ENCODE measurements at places on chromosomes 1 and 21.

DNA sequence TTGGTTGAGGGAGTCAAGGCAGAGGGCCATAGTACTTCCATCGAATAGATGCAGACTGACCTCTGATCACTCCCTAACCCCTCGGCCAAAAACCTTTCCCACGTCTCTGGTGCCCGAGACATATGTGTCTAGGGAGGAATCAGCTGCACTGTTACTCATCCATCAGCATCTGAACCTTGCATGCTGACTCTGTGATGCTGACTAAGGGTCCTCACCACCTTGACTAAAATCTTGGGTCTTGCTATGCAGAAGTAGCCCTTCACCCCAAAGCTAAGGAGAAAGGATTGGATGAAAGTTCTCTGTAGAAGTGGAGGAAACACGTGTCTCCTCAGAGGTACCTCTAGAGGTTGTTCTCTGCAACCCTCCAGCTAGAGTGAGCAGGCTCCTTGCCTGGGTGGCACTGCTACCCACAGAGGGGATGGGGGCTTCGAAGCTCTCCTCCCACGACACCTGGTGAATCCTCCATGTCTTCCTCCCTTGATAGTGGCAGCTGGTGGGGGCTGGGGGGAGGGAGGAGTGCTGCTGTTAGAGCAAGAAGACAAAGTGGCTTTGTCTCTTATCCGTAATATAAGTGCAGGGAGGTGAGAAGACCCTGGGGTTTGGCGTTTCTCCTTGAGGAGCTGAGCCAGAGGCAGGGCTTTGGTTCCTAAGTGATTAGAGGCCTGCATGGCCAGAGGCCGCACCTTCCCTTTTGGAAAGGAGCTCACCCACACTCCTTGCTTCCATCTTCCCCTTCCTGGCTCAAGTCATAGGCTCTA lies 45.1 kb downstream of the ATP2B4 start:
- no peak for DNase-seq
- peaks cover 51% of the 10 kb centered on the region for H3K36me3 ChIP-seq
- H3K4me3 ChIP-seq: no peak overlapping the region
- no peaks in the 10 kb centered on the region for H3K27me3 ChIP-seq
- peaks cover 73% of the 10 kb centered on the region for H3K4me1 ChIP-seq

GRCh38 chr1:98964198-98964597 lies 40.5 kb downstream of the PLPPR5 start:
- no peaks in the 10 kb centered on the region for H3K4me1 ChIP-seq
- H3K27me3 ChIP-seq: peaks cover 3% of the 10 kb centered on the region
- H3K27ac ChIP-seq: no peak overlapping the region
- no peak overlapping the region for H3K4me3 ChIP-seq

DNA sequence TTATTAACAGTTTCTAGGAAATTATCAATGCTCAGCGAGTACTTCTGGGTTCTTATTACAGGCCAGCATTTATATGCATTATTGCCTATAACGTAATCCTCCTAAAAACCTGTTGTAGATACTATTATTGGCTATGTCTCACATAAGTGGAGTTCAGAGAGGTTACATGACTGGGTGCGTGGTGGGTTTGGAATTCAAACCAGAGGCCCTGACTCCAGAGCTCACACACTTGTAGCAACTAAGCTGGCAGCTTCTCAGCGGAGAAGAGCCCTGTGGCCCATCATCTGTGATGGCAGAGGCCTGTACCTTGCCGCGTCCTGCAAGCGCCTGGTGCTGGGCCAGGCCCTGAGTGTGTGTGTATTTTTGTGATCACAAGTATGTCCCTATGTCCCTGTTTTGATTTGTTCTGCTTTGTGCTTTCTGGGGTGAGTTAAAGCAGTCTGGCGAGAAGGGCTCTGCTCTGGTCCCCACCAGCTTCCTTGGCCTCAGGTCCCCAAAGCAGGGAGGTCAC lies 66.7 kb downstream of the HTR6 start:
- H3K36me3 ChIP-seq: peaks cover 14% of the 10 kb centered on the region
- no peak overlapping the region for H3K27ac ChIP-seq
- DNase-seq: no peak
- H3K4me3 ChIP-seq: no peak overlapping the region

GRCh38 chr1:68359045-68359444 lies 90.7 kb downstream of the RPE65 start:
- H3K4me1 ChIP-seq: no peaks in the 10 kb centered on the region
- no peaks in the 10 kb centered on the region for H3K36me3 ChIP-seq
- no peak for DNase-seq

DNA sequence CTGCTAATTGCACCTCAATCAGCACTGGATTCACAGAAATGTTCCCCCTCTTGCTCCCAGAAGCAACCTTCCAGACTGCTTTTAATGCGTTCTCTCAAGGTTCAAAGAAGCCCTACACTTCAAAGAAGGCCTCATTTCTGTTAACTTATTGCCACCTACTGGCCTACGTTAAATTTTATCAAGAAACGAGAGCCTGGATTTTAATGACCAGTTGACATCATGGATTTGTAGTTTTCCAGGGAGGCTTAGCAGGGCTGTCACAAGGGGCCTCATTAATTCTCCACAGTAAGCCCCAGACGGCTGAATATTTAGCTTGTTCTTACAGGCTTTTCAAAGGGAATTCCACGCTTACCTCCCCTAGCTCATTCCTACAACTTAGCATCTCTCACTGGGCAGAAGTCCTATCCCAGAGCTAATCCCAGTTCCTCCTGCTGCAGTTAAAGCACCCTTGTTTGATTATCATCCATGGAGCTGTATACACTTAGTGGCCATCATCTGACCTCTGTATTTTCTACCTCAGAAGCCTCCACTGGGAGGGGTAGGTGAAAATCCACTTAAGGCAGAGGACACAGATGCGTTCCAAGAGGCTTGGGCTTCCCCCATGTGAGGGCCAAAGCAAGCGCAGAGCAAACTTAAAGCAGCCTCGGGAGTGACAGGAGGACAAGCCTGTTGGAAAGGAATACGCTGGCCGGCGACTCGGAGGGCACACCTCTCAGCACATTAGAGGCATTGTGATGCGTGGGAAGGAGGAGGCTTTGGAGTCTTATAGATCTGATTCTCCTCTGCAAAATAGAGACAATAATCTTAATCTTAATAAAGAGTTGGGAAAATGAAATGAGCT lies 32.2 kb upstream of the CYP4X1 start:
- peaks cover 9% of the 10 kb centered on the region for H3K27me3 ChIP-seq
- no peaks in the 10 kb centered on the region for H3K4me1 ChIP-seq
- H3K36me3 ChIP-seq: no peaks in the 10 kb centered on the region
- H3K27ac ChIP-seq: no peak overlapping the region

- no peaks in the 10 kb centered on the region for H3K36me3 ChIP-seq
- H3K4me1 ChIP-seq: peaks cover 5% of the 10 kb centered on the region
- no peaks in the 10 kb centered on the region for H3K27me3 ChIP-seq
- DNase-seq: no peak
- no peak overlapping the region for H3K4me3 ChIP-seq
- no peak overlapping the region for H3K27ac ChIP-seq
Observed at GRCh38 chr1:229266274-229266673, 4.6 kb upstream of the RAB4A start.

- no peak overlapping the region for H3K27ac ChIP-seq
- H3K27me3 ChIP-seq: no peaks in the 10 kb centered on the region
- no peak overlapping the region for H3K4me3 ChIP-seq
- H3K4me1 ChIP-seq: peaks cover 6% of the 10 kb centered on the region
Observed at GRCh38 chr1:11841245-11842153, 6.1 kb downstream of the NPPA start.

GRCh38 chr21:27300770-27301169 lies 333.9 kb upstream of the ADAMTS5 start:
- no peak overlapping the region for H3K4me3 ChIP-seq
- DNase-seq: no peak
- H3K4me1 ChIP-seq: no peaks in the 10 kb centered on the region
- H3K36me3 ChIP-seq: no peaks in the 10 kb centered on the region

DNA sequence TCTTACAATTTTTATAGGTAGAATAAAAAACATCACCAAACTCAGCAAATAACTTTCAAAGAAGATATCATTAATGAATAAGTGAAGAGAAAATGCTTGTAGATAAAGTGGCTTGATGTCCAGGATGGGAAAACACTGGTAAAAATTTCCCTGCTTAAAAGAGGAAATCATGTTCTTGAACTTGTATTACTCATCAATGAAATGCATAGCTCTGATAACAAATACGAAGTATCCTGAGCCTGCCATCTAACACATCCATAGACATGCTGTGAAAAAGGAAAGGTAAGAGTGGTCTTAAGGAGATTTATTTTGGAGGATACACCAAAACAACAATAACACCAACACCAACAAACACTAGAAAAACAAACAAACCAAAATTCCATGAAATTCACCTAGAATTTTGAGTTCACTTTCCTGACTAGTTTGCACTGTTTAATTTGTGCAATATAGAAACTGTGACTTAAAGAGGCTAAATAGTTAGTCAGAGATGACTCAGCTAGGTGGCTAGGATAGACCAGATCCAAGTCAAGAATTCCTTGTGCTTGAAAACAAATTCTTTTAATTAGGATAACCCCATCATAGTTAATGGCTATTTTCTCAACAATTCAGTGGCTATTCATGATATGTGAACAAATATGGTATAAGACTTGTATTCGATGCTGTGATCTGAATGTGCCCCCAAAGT lies 179.8 kb upstream of the KCNK2 start:
- H3K27me3 ChIP-seq: no peaks in the 10 kb centered on the region
- H3K36me3 ChIP-seq: no peaks in the 10 kb centered on the region
- H3K4me3 ChIP-seq: no peak overlapping the region

- peaks cover 13% of the 10 kb centered on the region for H3K4me1 ChIP-seq
- no peak for DNase-seq
- H3K27me3 ChIP-seq: no peaks in the 10 kb centered on the region
- no peak overlapping the region for H3K4me3 ChIP-seq
Observed at GRCh38 chr1:173057984-173058383, 7.2 kb upstream of the TNFSF18 start.

DNA sequence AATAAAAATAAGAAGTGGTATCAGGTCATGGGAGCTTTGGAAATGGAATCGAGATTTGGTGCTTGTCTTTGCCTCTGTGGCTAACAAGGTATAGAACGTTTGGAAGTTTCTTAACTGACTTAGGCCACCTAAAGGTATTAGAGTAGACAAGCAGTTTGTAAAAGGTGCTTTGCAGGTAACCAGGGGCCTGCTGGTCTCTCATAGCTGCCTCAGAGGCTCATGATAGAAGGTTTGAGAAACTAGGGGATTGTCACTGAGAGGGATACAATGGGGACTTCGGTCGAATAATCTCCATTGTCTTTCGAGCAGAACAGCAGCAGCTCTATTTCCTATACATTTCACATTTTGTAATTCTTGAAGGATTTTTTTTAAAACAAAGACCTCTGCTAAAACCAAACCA lies 37.6 kb downstream of the C21orf91 start:
- DNase-seq: no peak
- peaks cover 90% of the 10 kb centered on the region for H3K4me1 ChIP-seq
- no peaks in the 10 kb centered on the region for H3K27me3 ChIP-seq
- H3K4me3 ChIP-seq: peak overlapping the region; percentile 34
- H3K36me3 ChIP-seq: peaks cover 73% of the 10 kb centered on the region

DNA sequence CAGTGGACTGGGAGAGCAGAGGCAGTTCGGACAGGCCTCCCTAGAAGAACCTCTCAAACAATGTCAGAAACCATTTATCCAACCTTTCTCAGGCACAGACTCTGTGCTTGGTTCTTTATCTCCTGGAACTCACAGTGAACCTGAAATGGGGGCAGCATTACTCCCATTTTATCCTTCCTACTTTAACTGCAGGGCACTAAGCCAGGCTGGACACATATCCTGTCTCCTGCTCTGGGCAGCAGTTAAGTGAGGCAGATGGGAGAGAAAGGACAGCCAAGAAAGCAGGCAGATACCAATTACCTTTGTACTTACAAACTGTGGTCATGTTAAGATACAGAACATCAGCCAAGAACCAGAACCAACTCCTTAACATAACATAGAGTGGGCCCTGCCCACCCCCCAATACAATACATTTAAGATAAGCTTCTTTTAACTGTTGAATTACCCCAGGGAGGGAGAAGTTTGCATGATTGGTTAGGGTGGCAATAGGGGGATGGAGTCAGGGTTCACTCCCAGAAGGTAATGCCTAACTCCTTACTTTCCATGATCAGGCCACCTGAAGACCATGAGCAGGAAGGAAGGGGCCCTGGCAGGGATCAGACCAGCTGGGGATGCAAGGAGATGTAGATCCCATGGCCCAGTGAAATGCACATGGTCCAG lies 10.9 kb downstream of the KDF1 start:
- no peak overlapping the region for H3K4me3 ChIP-seq
- peaks cover 24% of the 10 kb centered on the region for H3K36me3 ChIP-seq
- H3K27ac ChIP-seq: no peak overlapping the region
- DNase-seq: no peak

DNA sequence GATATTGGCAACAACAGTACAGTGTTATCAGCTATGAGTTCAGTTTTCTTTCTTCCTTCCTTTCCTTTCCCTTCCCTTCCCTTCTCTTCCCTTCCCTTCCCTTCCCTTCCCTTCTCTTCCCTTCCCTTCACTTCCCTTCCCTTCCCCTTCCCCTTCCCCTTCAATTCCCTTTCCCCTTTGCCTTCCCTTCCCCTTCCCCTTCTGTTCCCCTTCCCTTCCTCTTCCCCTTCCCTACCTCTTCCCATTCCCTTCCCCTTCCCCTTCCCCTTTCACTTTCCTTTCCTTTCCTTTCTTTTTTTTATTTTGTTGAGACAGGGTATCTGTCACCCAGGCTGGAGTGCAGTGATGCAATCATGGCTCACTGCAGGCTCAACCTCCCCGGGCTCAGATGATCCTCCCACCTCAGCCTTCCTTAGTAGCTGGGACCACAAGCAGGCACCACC lies 72.3 kb upstream of the CAPZB start:
- peaks cover 11% of the 10 kb centered on the region for H3K27me3 ChIP-seq
- H3K4me1 ChIP-seq: peaks cover 4% of the 10 kb centered on the region
- H3K27ac ChIP-seq: no peak overlapping the region
- no peak for DNase-seq
- H3K4me3 ChIP-seq: no peak overlapping the region

- no peaks in the 10 kb centered on the region for H3K27me3 ChIP-seq
- no peak overlapping the region for H3K27ac ChIP-seq
Observed at GRCh38 chr1:3011127-3011526, 10.1 kb upstream of the ACTRT2 start.

DNA sequence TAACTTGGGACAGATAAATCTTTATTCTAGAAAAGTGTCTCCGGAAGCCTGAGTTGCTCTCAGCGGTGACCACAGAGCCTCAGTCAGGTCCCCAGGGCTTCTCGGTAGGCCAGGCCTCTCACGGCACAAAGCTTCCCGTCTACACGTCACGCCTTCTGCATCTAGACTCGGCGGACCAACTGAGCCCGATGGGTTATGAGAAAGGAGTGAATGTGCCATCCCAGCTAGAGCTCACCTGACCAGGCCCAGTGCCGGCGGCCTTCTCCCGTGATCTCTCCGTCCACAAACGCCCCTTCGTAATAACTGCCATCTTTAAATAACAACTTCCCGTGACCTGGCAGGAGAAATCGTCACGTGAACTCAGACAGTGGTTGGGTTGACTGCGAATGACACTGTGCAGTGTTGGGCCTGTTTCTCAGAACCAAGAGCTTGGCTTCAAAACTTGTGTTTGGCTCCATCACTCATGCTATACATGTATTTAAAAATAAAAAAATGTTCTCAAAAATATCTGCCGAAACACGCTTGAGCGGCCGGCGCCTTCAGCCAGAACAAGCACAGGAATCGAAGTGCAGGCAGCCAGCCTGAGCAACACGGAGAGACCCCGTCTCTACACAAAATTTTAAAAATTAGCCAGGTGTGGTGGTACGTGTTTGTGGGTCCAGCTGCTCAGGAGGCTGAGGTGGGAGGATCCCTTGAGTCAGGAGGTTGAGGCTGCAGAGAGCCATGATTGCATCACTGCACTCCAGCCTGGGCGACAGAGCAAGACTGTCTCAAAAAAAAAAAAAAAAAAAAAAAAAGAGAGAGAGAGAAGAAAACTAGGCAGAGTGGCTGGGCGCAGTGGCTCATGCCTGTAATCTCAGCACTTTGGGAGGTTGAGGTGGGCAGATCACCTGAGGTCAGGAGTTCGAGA lies 3.1 kb downstream of the MORN1 start:
- no peak overlapping the region for H3K4me3 ChIP-seq
- DNase-seq: no peak
- H3K4me1 ChIP-seq: peaks cover 24% of the 10 kb centered on the region
- no peak overlapping the region for H3K27ac ChIP-seq
